ENCODE measurements at places on chromosomes 5 and 9. TPM values are rescaled to one million over a fixed set of nuclear protein-coding genes. Genes with fewer than 3 reads are reported as not detected.

Gene EIF4EBP3
- 0.98 TPM for total RNA-seq

Gene SEPTIN8
- total RNA-seq: 105 TPM

Gene BTNL3
- total RNA-seq: not detected

Gene CYSRT1
- 2.9 TPM for total RNA-seq

Gene PHPT1
- 152 TPM for total RNA-seq

Gene GNA14
- total RNA-seq: 0.51 TPM

Gene GPSM1
- total RNA-seq: 65.5 TPM

Gene IFNK
- total RNA-seq: not detected

Gene PIP5K1B
- 0.13 TPM for total RNA-seq

Gene RMND5B
- total RNA-seq: 17.2 TPM

Gene SELENOP
- total RNA-seq: 0.65 TPM

Gene HMCN2
- not detected for total RNA-seq

Gene OR1Q1
- not detected for total RNA-seq

Gene ADAMTS16
- total RNA-seq: 11.7 TPM

Gene KCNIP1
- total RNA-seq: 0.81 TPM

Gene MSMP
- total RNA-seq: not detected

Gene KIAA0825
- total RNA-seq: 2.2 TPM

Gene KCTD16
- total RNA-seq: 1.1 TPM

Gene TMEM215
- not detected for total RNA-seq

Gene SH3GL2
- 0.33 TPM for total RNA-seq

Gene CKMT2
- not detected for total RNA-seq

Gene GRIA1
- not detected for total RNA-seq

Gene ZNF782
- 3.2 TPM for total RNA-seq

Gene PCDHA8
- total RNA-seq: not detected

Gene KIF2A
- 24.0 TPM for total RNA-seq

Gene QSOX2
- total RNA-seq: 22.3 TPM

Gene PCDHAC1
- total RNA-seq: under 0.01 TPM

Gene CXCL14
- total RNA-seq: 3.3 TPM

Gene DAB2IP
- 44.9 TPM for total RNA-seq

Gene PKD2L2
- total RNA-seq: not detected

Gene SUSD3
- total RNA-seq: 8.9 TPM

Gene WNT8A
- not detected for total RNA-seq

Gene NTMT1
- 79.5 TPM for total RNA-seq

Gene LCN15
- total RNA-seq: not detected

Gene PROB1
- 3.1 TPM for total RNA-seq

Gene NUDT12
- total RNA-seq: 4.6 TPM

Gene SOHLH1
- total RNA-seq: not detected

Gene PCDHGB4
- total RNA-seq: 7.1 TPM

Gene HSPA4
- total RNA-seq: 55.4 TPM

Gene PIGO
- total RNA-seq: 29.3 TPM

All from mesangial cell (primary cell).